EH (cell line): ENCODE measurements at places on chromosomes 5 and 9.
A peak's percentile ranks its signal among the peaks of the same experiment; 100 is the strongest.

DNA sequence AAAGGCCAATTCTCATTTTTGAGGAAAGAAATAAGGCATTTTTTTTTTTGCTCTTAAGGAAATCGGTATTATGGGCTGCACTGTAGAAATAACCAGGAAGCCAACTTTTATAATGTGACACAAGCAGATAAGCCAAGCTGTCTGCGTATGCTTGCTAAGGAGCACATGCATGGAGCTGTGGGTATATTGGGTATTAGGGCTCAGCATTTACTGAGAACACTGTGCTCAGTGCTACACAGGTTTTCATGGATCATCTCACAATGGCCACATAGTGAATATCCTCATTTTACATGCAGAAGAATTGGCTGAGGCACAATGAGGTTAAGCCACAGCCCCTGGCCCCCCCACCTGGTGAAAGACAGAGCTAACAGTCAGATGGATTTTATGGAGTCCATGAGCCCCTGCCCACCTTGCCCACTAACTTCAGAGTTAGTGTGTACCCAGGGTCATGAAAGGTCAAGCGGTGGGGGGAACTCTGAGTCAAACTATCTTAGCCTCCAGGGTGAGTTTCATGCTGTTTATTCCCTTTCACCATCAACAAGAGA lies 204.8 kb downstream of the SPATA31A6 start:
- no peak for DNase-seq

- no peak for DNase-seq
Measured at GRCh38 chr9:121836366-121836885, 185.0 kb downstream of the DAB2IP start.

GRCh38 chr5:131783357-131783756 lies 13.5 kb downstream of the FNIP1 start:
- DNase-seq = no peak

DNA sequence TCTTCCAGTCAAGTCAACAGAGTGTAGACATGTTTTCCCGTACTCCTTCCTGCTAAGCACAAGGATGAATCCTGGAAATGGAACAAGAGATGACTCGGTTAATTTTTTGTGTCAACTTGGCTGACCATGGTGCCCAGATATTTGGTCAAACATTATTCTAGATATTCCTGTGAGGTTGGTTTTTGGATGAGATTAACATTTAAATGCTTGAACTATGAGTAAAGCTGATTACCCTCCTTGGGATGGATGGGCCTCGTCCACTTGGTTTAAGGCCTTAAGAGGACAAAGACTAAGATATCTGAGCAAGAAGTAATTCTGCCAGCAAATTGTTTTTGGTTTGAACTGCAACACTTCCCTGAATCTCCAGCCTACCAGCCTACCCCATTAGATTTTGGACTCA lies 338.1 kb upstream of the MSX2 start:
- peak; percentile 90 for DNase-seq

- no peak for DNase-seq
Measured at GRCh38 chr5:97836816-97837215, 653.8 kb upstream of the RIOK2 start.

- DNase-seq = peak; percentile 50
Measured at GRCh38 chr5:131536211-131536826, 98.7 kb downstream of the RAPGEF6 start.

DNA sequence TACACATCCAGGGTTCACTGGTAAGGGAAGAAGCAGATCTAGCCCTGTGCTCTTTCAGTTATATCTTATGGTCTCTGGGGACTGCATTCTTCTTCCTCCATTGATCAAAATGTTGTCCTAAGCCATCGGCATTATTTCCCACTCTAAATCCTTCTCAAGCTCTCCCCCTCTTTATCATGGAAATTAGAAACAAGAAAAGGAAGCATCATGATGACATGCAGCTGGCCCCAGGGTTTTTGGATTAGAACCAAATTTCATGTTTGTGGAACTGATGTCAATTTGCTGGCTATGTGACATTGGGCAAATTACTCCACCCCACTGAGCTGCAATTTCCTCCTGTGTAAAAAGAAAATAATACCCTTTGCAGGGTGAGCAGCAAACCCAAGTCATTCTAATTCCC lies 39.5 kb downstream of the MFAP3 start:
- DNase-seq = peak; percentile 32

DNA sequence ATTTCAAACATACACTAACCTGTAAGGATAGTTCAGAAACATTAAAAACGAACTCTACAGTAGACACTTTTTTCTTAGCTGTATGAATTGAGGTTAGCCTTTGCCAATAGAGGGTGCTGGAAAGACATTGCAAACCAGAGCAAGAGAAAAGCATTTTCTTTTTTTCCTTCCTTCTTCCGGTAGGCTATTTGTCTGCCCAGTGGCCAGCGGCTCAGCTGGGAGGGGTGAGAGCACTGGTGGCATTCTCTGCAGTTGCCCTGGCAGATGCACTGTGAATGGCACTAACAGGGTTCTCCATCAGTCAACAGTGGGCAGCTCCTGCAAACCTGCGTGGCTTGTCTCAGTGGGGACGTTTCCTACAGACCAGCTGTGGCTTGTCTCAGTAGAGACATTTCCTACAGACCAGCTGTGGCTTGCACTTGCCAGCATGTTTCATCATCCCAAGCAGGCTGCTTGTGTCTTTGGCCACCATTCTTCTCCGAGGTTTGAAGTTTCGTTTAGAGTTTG lies 984.5 kb upstream of the CDH18 start:
- DNase-seq = no peak

DNA sequence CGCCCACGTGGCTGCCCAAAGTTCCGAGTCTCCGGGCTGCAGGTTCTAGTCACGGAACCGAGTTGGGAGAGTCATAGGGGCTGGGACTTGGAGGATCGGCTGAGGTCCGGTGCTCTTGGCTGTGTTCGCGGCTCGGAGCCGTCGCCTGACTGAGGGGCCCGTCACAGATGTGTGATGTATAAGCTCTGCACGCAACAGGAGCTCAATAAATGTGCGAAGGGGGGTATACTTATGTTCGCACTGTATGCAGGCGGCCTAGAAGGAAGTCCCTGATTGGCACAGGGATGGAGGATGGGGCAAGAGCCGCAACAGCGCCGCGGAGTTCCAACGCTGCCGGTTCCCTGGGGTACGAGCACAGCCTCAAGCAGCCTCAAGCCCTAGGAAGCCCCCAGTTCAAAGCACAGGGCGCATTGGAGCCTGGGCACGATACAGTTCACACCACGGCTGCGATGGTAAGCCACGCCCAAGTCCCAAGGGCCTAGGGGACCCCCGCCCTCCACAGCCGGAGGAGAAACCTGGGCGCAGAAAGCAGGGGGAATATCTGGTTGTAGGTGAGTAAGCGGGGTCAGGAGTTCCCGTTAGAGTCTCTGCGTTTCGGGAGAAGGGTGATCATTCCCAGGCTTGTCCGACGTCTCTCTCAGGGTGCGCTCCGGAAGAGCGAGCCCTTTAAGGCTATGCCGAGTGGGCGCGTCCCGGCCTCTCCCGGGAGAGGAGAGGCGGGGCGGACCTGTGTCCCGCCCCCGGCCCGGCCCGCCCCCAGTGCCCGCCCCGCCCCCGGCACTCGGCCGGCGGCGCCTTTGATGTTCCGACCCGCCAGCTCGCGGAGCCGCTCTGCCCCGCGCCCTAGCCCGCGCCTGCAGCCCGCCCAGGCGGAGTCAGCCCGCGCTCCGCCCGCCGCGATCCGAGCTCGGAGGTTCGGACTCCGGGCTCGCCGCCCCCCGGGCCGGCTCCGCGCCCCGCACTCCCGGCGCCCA lies at the start of gene TCF7:
TSS of gene TCF7 (plus strand) at position 780 of the 974 bp plus-strand sequence. CDS start 226 bp downstream, outside the sequence.
- DNase-seq = peak; percentile 82

- DNase-seq = no peak
Measured at GRCh38 chr9:557601-558201, 283.8 kb upstream of the DMRT1 start.

- peak; percentile 44 for DNase-seq
Measured at GRCh38 chr5:139462586-139463276, at the start of gene ECSCR. Gene ECSCR, minus strand, starts transcription at chr5:139462743. Its CDS starts 73 bp downstream, at chr5:139462670.

GRCh38 chr9:101307524-101308213 lies 77.1 kb downstream of the BAAT start:
- no peak for DNase-seq

DNA sequence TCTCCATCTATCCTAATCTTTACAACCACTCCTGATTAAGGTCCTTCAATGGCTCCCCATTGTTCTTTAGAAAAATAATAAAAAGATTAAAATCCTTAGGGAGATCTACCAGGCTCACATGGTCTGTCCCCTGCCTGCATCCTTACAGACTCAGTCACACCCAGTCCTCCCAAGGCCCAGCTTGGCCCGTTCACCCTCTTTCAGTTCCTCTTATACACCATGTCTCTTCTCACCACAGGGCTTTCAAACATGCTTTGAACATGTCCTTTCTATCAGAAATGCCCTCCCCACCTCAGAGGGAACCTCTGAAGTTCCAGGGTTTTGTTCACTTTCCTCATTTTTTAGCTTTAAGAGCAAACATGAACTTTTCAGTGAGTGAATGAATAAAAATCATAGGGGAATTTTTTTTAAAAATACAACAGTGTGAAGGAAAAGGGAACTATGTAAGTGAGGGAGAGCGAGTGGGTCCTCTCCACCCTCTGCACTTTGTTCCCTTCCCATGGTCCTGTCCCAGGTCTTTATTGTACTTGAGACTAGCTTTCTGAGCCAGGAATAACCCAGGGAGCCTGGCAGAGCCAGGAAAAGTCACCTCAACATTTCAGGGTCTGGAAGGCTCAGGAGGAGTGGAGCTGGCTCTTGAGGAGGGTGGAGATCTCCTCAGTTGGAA lies 55.3 kb downstream of the TRPC7 start:
- no peak for DNase-seq

DNA sequence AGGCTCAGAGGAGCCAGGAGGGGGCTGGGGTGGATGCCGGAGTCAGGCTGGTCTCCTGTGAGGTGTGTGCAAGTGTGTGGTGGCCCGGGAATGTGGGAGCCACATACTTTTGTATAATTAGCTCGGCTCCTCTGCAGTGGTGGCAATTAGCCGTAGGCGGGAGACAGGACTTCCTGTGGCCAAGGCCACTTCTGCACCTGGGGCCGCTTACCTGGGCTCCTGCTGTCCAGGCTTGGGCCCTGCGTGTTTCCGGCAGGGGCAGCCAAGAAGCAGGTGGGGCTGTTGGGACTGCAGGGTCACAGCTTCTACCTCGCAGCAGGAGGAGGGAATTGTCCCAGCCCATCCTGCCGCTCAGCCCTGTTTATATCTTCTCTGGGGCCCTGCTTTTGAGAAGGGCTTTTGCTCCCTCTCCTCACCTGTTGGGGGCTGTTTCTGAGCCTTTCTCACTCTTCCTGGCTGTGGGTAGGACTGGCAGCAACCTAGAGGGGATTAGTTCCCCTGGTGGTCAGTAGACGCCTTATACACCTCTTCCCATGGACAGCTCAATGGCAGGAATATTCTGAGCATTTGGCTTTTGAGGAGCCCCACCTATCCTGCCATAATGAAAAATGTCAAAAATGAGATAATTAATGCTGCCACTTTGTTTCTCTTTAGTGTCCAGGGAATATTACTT lies 145.4 kb upstream of the PITX1 start:
- no peak for DNase-seq

DNA sequence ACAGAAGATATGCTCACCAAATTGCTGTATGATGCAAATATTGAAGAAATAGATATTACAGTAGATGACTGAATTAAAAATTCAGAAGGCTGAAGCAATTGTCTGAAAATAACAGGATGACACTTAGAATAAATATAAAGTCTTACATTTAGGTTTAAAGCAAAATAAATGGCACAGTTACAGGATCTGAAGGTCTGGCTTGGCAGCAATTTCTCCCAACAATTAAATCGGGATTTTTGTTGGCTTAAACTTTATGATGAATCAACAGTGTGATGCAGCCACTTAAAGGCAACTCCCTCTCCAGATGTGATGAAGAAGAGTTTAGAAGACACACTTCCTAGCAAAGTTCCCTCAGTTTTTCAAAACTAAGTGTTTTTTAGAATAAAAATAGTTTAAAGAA lies 80.5 kb downstream of the NREP start:
- peak; percentile 72 for DNase-seq

GRCh38 chr5:1655496-1656270 lies 131.9 kb upstream of the LPCAT1 start:
- DNase-seq = no peak

GRCh38 chr9:121325387-121325786 lies 44.7 kb downstream of the STOM start:
- no peak for DNase-seq

DNA sequence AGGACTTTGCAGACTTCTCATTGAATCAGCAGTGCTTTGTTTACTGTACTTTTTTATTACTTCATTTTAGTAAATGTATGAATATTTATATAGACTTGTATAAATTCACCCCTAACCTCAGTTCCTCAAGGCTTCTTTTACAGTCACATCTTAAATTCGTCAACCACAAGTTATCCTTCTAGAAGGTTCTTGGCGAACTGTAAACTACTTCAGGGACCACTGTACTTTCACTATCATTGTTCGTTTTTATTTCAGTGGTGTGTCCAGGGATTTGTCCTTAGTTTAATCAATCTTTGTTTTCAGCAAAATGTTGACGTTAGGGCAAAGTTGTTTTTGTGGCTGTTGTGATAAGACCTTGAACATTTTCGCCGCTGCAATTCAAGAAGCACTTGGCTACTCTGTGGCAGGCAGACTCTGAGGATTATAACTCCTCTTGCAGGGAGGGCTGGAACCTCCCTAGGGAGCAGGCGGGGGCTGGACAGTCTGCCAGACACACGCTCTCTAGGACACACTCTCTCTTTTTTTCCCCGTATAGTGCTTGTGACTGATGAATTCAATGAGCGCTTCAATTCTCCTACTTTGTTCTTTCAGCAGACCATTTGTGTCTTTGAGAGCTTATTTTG lies 252.8 kb downstream of the FBXL7 start:
- peak; percentile 8 for DNase-seq

GRCh38 chr9:110447476-110447875 lies 109.8 kb upstream of the TXNDC8 start:
- no peak for DNase-seq

- peak; percentile 98 for DNase-seq
Measured at GRCh38 chr9:121557581-121558447, 58.2 kb upstream of the GGTA1 start.

GRCh38 chr5:172248637-172249036 lies 34.9 kb downstream of the UBTD2 start:
- no peak for DNase-seq

- peak; percentile 69 for DNase-seq
Measured at GRCh38 chr9:80874276-80874675, 815.1 kb downstream of the TLE1 start.

DNA sequence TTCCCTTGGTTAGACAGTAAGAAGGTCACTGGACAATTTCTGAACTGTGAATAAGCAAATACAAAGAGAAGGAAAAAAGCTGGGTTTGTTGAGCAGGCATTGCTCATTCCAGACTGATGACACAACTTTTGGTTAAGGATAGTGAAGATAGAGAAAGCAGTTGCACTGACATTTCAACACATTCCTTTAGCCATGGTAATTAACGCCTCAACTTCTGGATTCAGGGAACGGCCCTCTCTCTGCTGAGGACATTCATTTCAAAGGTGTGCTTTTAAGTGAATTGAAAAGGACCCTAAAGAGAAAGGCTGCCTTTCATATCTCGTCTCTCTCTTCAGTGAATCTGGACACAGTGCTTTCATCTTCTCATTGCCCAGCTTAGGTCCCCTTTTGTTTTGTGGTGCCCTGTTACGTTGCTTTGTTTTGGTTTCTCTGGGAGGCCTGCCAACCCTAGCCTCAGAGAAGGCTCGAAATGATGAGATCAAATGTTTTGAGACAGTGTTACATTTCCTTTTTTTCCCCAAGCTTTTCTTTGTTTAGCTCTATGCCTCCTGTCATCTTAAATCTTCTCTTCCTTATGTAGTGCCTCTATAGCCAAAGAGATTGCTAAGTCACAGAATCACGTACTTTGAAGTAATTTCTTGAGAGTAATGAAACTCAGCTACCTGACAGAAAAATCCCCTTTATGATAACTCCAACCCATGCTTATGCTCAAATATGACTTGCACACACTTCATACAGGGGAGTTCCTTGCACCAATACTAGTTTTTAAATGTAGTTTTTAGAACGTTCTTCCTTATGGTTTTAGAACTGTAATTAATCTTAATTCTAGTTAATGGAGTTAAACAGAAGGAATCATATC lies 94.4 kb upstream of the IFNE start:
- peak; percentile 95 for DNase-seq
